ENCODE measurements at places on chromosomes 2 and 18.

GRCh38 chr2:45649858-45650811 lies 1.3 kb upstream of the PRKCE start:
- peak overlapping the region; percentile 93 for H3K4me3 ChIP-seq
- H3K4me1 ChIP-seq = peaks cover 23% of the 10 kb centered on the region
- H3K36me3 ChIP-seq = peaks cover 6% of the 10 kb centered on the region
- peak; percentile 65 for DNase-seq
- peak overlapping the region; percentile 42 for H3K27ac ChIP-seq

DNA sequence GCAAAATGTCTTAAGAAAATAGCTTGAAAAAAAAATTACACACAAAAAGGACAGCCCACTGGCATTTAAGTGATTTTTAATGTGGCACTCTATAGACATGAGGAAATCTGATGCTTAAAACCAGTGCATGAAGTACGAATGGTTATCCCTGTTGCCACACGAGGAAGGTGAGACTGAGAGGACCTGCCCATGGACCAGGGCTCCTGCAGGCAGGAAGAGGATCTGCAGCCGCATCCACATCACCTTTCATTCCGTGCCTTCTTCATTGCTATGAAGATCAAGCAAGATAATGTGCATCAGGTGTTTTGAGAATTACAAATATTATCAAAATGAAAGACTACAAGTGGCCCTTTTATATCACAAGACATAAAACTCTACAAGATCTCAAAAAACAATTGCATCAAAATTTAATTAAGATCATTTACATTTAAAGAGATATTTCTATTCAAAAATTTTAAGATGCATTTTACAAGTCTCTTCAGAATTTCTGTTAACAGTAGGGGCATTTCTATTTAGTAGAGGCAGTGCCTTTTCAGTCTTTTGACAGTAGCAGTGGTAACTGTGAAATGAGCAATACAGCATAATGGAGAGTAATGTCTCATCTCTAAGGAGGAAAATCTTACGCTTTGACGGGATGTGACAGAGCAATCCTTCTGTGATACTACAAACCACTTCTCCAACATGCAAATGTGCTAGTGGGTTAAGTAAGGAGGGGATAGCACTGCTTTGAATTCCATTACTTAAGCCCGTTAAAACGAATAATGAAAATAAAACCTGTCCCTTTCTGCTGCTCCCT lies 83.4 kb downstream of the SLC5A7 start:
- no peaks in the 10 kb centered on the region for H3K4me1 ChIP-seq
- H3K4me3 ChIP-seq = no peak overlapping the region
- peaks cover 3% of the 10 kb centered on the region for H3K36me3 ChIP-seq
- no peaks in the 10 kb centered on the region for H3K27me3 ChIP-seq
- no peak for DNase-seq

DNA sequence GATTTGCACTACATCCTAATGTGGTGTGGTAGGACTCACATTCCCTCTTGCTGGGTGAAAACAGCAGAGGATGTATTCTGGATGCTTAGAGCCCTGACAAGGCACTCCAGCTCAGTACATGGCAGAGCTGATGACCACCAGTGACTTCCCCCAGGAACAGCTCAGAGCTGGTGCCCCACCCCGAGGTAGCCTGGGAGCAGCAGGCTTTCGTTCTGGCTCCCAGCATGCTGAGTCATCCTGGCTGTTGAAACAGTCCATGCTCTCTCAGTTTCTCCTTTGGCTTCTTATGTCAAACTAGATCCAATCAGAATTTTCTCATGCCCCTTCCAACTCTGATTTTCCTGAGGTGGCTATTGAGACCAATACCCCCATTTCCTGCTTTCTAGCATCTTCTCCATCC lies 438.2 kb downstream of the NBAS start:
- no peaks in the 10 kb centered on the region for H3K4me1 ChIP-seq
- H3K27ac ChIP-seq = no peak overlapping the region
- no peak for DNase-seq
- peaks cover 1% of the 10 kb centered on the region for H3K27me3 ChIP-seq
- H3K36me3 ChIP-seq = peaks cover 9% of the 10 kb centered on the region

DNA sequence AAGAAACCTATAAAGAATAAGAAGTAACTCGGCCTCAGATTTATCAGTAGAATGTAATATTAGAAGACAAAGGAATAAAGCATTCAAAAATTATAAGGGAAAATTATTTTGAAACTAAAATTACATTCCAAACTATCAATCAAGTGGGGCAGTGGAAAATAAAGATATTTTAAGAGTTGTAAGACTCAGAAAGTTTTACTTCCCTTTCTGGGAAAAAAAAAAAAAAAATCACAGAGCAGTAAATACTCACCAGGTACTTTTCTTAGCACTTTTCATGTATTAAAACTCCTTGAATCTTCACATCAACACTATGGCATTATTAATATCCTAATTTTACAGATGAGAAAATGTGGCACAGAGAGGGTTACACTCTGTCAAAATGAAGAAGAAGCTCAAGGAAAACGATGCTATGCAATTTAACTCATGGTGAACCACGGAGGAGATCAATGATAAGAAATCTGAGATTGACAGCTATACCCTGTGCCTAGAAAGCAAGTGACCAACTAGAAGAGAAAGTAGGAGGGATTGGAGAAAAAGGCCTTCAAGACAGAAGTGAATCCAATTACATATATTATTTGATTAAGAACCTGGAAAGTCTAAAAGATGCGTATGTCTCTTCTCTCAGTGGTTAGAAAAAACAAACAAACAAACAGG lies 238.9 kb upstream of the ID2 start:
- H3K27ac ChIP-seq = no peak overlapping the region
- H3K36me3 ChIP-seq = no peaks in the 10 kb centered on the region
- no peak for DNase-seq
- H3K4me1 ChIP-seq = no peaks in the 10 kb centered on the region
- H3K27me3 ChIP-seq = peaks cover 1% of the 10 kb centered on the region
- H3K4me3 ChIP-seq = no peak overlapping the region

DNA sequence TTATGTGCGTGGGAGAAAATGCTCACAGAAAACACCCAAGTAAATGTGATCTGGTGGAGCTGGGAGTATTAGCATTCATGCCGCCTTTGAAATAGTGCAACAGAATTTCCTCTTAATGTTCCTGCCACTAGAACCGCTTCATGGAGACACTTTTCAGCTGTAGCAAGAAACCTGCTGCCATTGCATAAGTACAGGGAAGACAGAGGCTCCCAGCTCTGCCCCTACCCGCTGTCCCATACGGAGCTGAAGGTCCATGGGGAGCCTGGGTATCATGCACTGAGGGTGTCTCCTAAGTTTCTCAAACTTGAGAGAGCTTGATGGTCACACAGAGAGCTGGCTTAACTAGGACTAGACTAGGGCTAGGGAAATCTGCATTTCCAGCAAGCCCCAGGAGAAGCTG lies 49.6 kb downstream of the CRIM1 start:
- peaks cover 3% of the 10 kb centered on the region for H3K27me3 ChIP-seq
- H3K4me1 ChIP-seq = peaks cover 44% of the 10 kb centered on the region

DNA sequence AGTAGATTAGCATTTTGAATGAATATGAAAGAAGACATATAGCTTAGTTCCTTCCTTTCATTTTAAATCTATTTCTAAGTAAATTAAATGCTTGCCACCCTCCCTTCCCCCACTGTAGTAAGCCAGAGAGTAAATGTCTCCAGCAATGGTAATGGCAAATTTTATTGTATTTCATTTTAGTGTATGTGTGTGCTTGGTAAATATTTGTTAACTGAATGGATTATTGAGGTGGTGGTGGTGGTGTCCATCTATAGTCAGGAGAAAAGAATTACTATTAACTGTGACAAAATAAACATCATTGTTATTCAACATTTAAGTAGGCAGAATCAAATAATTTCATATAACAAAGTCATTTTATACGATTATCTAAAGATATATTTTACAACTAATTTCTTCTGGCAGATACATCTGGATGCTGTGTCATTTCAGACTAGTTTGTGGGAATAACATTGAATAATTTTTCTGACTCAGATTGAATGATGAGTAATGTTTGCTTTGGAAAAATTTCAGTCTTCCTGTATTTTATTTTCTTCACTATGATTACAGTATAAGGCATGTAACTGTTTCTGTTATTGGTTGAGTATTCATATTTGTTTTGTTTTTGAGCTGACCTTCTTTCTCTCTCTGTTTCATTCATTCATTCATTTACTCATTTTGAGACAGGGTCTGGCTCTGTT lies 18.3 kb downstream of the ASXL3 start:
- peaks cover 3% of the 10 kb centered on the region for H3K4me1 ChIP-seq
- H3K27ac ChIP-seq = no peak overlapping the region
- no peak overlapping the region for H3K4me3 ChIP-seq
- H3K27me3 ChIP-seq = no peaks in the 10 kb centered on the region
- no peaks in the 10 kb centered on the region for H3K36me3 ChIP-seq
- no peak for DNase-seq

DNA sequence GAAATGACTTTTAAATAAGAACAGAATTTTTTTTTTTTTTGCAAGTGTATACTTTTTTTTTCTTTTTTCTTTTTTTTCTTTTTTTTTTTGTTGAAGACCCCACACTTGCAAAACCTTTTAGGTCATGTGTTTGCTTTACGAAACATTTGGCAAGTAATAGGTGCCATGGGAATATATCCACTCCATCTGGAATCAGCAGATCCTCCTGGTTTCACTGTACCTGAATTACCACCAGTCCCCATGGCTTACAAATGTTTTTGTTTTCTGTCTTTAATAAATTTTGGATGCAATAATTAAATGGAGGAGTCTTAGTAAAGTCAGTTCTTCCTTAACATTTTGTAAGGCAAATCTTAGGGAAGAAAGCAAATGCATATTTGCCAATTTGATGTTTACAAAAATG lies 559.7 kb upstream of the ZEB2 start:
- no peak overlapping the region for H3K4me3 ChIP-seq
- no peaks in the 10 kb centered on the region for H3K4me1 ChIP-seq
- no peaks in the 10 kb centered on the region for H3K36me3 ChIP-seq
- DNase-seq = no peak
- no peaks in the 10 kb centered on the region for H3K27me3 ChIP-seq

GRCh38 chr2:112216167-112216566 lies 38.7 kb downstream of the ZC3H8 start:
- H3K27me3 ChIP-seq = no peaks in the 10 kb centered on the region
- peak; percentile 7 for DNase-seq
- peaks cover 2% of the 10 kb centered on the region for H3K4me1 ChIP-seq
- H3K36me3 ChIP-seq = peaks cover 11% of the 10 kb centered on the region

- peak overlapping the region; percentile 32 for H3K27ac ChIP-seq
- H3K36me3 ChIP-seq = no peaks in the 10 kb centered on the region
- no peak for DNase-seq
- H3K27me3 ChIP-seq = peaks cover 3% of the 10 kb centered on the region
- H3K4me3 ChIP-seq = no peak overlapping the region
- peaks cover 47% of the 10 kb centered on the region for H3K4me1 ChIP-seq
These were observed 38.2 kb downstream of the RTN4 start for GRCh38 chr2:55011831-55012671.

GRCh38 chr2:56191617-56192016 lies 7.8 kb downstream of the CCDC85A start:
- DNase-seq = peak; percentile 58
- peaks cover 7% of the 10 kb centered on the region for H3K27me3 ChIP-seq
- H3K36me3 ChIP-seq = peaks cover 27% of the 10 kb centered on the region
- no peak overlapping the region for H3K27ac ChIP-seq
- H3K4me1 ChIP-seq = peaks cover 53% of the 10 kb centered on the region

Measured in endothelial cell (in vitro differentiated cells).